ENCODE measurements at places on chromosomes 4 and X.

- no peak for DNase-seq
Measured at GRCh38 chr4:44916411-44916810, 190.1 kb upstream of the GNPDA2 start.

GRCh38 chrX:70970482-70970995, 39.6 kb upstream of the SLC7A3 start:
- DNase-seq: no peak

GRCh38 chr4:176799653-176800052, 6.9 kb upstream of the VEGFC start:
- DNase-seq: no peak

GRCh38 chr4:151434183-151434860, 25.3 kb downstream of the FHIP1A start:
- DNase-seq: no peak

DNA sequence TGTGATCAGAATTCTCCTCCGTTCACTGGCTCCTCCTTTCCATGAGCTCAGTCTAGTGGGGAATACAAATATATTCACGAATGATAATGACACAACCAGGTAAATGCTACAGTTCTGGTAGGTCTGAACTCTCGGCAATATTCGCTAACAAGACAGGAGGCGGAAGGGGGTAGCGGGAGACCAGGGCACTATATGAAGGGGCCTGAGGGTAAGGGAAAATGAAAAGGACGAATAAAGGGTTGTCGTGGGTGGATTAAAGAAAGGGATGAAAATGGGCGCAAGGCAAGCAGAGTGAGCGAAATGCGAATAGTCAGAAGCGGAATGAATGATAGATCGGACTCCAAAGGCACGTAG, 743 bp downstream of the NKAP start:
- no peak for DNase-seq

GRCh38 chrX:3567686-3568085, 145.8 kb downstream of the PRKX start:
- no peak for DNase-seq

GRCh38 chr4:70701271-70701670, 12.9 kb downstream of the UTP3 start:
- no peak for DNase-seq

DNA sequence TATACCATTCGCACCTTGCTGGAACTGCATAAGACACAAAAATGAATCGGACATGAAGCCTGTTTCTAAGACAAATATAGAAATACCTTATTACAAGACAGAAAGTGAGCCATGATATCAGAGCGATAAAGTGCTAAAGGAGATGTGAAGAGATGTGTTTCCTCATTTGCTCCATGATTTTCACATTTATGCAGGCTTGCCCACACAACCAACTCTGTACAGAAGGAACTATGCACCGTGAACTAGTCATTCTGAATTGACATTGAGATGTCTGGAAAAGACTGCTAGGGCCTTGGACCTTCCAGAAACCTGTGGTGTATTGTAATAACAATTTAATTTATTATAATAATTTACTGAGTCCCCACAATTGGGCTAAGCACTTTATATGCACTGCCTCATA, 38.6 kb upstream of the TXK start:
- no peak for DNase-seq

DNA sequence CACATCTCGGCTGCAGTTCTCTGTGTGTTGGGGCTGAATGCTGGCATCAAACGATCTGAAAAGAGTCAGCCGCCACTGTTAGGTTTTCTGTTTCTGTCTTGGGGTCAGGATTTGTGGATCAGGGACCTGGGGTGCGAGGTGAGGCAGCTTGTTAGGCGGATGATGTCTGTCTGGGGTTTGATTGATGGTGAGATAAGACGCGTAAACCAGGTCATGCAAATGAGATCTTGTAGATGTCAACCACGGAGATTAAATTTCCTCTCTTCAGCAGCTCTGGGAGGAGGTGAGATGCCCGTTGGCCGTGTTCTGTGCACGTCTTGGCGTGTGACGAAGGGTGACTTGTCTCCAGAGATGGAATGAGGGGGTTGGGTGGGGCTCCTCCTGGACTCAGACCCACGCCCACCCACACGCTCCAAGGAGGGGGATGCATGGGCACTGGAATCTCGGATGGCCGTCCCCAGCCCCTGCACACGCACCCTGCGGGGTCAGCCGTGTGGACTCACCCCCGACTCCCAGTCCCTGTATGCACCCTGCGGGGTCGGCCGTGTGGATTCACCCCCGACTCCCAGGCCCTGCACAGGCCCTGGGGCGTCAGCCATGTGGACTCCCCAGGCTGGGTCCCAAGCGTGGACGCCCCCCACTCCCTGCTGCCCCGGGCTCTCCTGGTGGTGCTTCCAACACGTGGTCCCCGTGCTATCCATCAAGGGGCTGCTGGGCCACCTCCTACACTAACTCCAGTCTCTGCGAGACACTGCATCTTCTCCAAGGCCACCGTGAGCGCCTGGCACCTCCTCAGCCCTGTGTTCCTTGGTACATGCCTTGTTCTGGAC, 16.0 kb upstream of the UVSSA start:
- DNase-seq: peak; percentile 24

- DNase-seq: peak; percentile 27
Measured at GRCh38 chrX:119067023-119067739, 5.6 kb upstream of the CT47C1 start.

DNA sequence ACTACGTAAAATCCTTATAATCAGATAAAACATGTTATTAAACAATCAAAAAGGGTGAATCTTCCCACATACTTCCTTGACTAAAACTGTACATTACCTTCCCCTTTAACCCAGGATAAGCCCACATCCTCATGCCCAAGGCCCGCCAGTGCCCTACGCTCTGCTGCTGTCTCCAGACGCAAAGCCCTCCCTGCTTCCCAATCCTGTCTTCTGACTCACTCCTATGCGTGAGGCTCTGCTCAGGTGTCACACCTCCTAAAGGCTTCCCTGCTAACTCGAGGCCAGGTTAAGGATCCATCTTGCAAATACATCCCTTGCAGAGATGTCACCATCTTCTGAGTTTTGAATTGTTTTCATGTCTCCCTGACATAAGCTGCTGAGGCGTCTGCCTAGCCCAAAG, 61.6 kb downstream of the STX18 start:
- no peak for DNase-seq

GRCh38 chrX:153778684-153779101, 2.1 kb upstream of the SRPK3 start:
- no peak for DNase-seq

DNA sequence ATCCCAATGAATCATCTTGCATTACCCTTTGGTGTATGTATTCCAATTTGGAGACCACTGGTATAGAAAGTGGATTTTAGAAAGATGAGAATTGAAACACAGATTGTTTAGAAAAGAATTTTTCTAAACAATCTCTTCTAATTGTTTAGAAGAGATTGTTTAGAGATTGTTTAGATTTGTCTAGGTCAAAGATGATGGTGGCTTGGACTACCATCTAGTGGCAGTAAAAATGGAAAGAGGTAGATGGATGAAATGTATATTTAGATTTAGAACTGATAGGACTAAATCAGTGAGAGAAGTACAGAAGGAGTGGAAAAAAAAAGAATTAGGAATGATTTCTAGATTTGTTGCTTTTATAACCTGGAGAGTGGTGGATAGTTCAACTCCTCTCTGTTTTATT, 70.6 kb downstream of the ARSJ start:
- no peak for DNase-seq

DNA sequence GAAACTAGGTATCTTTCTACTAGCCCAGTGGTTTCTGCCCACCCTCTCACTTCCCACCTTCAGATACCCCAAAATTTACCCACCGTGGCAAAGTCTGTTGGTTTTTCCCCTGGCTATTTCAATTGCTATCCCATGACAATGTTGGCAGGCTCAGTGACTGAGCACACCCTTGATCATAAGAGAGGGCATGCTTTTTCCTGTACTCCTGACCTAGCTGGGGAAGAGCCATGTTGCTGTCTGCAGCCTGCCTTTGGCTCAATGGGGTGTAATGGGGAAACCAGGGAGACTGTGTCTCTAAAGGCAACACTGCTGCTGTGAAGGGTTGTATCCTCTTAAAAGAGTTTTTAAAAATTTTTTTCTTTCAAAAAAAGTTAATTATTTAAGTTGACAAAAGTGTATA, 90.4 kb upstream of the CITED1 start:
- DNase-seq: no peak

- no peak for DNase-seq
Measured at GRCh38 chr4:151643564-151643963, 117.2 kb downstream of the GATB start.

- no peak for DNase-seq
Measured at GRCh38 chr4:62913065-62913464, 1496.2 kb downstream of the TECRL start.

DNA sequence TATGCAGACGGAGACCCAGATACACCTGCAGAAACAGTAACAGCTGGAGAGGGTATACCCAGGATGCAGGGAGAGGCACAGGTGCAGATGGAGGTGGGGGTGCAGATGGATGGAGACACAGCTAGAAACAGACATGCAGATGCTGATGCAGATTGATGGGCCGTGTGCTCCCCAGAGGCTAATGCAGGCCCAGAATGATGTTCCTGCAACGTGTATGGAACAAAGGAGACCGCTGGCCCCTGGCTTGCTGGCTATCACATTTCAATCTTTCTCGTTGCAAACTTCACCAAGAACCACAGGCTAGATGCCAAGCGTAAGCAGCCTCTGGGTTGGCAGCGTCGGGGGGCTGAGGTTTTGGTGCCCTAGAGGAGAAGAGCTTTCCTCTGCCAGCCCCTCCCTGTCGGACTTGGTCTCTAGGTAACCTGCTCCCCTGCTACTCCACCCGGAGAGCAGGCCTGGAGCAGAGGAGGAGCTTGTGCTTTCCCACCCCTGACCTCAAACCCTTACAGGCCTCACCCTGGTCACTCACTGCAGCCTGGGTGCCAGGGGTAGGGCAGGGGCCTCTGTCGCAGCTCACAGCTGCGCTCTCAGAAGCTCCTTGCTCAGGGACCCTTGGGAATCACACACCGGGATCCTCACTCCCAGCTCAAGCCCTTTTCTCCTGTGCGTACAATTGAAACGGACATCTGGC, 69.0 kb upstream of the PSAPL1 start:
- DNase-seq: no peak

DNA sequence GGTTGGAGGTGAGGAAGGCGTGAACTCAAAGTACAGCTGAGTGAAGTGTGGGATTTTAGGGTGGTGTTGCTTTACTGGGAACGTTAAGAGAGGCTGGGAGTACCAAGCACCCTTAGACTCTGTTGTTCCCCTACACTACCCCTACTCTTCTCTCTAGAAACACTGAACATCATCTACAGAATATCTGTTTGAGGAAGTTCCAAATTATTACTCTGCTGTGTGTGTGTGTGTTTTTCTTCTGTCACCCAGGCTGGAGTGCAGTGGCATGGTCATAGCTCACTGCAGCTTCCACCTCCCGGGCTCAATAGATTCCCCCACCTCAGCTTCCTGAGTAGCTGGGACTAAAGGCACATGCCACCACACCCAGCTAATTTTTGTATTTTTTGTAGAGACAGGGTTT, 76.7 kb upstream of the AP1S2 start:
- DNase-seq: no peak

GRCh38 chr4:97923096-97923495, 220.2 kb downstream of the STPG2 start:
- no peak for DNase-seq

- no peak for DNase-seq
Measured at GRCh38 chr4:132823419-132823818, 325.7 kb upstream of the PCDH10 start.

GRCh38 chr4:56959100-56959499, 18.3 kb downstream of the NOA1 start:
- no peak for DNase-seq

DNA sequence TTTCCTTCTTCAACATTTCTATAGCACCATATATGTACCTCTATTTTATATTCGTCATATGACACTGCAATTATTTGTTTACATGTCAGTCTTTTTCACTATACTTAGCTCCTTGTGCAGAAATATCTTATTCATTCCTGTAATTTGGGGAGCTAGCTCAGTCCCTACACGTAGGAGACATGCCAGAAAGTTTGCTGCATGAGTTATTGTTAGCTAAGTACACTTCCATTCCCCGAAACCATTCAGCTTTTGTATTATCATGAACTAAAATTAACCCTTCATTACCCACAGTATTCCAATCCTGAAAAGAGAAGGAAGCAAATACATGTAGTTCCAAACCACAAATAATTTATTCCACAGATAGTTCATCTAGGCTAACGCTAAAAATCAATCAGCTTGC, 10.2 kb downstream of the CBR4 start:
- no peak for DNase-seq

DNA sequence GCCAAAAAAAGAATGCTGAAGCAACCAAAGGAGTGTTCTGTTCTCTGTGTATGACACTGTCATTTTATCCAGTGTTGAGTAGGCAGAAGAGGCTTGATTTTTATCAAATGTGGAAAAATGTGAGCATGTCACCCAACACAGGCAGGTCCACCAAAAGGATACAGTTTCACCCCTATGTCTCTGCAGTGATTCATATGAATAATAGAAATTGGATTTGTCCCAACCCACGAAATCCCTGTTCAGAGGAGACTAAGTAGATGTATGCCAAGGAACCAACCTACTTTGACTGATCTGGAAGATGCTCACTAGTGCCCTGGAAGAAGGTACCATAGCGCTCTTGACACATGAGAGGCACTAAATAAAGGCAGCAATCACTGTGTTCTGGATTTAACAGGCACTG, 72.5 kb downstream of the FGF13 start:
- DNase-seq: no peak

DNA sequence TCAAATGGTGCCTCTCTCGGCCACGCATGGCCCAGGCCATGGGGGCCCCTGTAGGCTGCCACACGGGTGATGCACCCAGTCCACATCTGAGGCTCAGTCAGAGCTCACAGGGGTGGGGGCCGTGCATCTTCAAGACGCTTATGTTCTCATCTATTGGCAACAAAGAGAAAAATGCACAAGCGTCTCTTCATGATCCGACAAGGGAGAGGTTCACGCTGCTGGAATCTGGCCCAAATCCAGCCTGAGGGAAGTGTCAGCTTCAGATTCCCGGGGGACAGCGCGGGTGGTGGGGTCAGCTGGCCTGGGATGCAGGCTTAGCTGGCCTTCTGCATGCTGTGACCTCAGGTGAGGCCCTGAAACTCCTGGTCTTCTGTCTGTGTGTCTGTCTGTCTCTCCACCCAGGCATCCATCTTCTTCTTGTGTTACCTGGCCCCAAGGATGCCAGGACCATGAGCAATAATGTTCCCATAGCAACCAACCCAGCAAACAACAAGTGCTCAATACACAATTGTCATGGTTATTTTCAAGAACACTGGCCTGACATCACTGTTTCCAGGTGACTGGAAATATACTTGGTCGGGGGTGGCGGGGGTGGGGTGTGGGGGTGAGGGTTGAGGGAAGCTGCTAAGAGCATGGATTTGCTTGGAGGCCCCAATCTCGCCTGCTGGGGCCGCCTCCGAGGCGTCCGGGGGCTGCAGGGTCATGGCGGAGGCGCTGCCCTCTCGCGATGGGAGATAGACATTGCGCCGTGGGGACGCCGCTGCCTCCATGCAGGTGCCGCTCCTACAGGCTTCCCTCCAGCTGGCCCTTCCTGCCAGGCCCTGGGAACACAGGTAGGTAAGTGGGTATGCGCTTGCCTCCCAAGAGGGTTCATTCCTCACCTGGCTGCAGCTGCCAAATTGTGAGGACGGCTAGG, 48.3 kb downstream of the ABLIM2 start:
- DNase-seq: no peak

GRCh38 chr4:16585053-16585452, 313.4 kb downstream of the LDB2 start:
- no peak for DNase-seq
